Inflammatory macrophage (primary cell): ENCODE measurements at places on chromosomes 4 and X.

DNA sequence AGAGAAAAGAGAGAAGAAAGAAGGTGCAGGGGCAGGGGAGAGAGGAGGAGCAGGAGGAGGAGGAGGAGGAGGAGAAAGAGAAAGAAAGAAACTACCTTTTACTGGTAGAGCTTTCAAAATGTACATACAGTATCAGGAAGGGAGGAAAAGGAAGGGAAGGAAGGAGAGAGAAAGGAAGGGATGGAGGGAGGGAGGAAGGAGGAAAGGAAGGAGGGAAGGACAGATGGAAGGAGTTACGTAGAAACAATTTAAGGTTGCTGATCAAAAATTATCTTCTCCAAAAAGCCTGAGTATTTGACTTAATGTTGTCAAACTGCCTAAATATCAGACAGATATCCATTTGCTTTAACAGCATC lies 13.4 kb downstream of the TBC1D9 start:
- no peak for DNase-seq

DNA sequence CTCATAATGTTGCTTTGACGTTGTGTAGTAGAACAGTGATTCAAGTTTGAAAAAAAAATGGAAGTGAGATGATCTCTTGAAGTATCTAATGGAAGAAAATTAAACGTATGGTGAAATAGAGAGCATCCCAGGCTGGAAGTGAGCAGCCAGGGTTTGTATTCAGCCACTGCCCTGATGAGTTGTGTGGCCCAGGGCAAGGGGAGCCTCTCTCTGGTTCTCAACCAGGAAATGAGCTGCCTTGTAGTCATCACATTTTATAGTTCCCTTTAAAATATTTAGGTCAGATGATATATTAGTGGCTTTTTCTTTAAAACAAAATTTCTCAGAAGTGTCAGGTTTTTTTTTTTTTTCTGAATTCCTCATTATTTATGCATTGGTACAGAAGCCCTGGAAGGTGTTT lies 150.3 kb downstream of the GPAT3 start:
- DNase-seq: no peak

DNA sequence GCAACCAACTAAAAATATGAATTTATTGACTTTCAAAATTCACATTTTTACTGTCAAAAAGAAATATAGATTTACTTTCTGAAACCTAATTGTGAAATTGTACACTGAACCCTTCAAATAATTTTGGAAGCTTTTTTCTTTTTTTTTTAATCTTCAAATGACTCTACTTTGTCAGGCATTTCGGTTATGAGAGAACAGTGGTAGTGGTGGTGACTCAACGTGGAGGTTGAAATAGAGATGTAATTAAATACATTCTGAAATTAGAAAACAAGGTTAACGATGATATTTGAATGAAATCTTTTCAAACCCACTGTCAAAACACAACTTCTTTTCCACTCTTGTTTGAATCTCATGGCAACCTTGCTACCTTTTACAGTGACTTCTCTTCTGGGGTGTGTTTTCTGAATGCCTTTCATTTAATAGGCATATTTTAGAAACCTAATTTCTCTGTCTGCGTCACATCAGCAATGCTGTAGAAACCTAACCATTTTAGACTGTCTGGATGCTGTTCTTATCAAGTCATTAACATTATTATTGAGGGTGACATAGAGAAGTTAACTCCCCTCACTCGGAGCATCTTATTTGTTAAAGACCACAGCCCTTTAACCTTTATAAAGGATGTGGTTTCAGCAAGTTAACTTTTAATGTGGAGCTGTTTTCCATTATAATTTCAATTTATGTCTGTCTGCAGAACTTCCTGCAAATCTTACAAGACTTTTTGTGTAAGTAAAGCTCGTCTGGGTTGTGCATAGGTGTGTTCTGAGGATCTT lies 136.8 kb downstream of the PCDH7 start:
- DNase-seq: no peak

GRCh38 chrX:3545901-3546300 lies 167.5 kb downstream of the PRKX start:
- no peak for DNase-seq

DNA sequence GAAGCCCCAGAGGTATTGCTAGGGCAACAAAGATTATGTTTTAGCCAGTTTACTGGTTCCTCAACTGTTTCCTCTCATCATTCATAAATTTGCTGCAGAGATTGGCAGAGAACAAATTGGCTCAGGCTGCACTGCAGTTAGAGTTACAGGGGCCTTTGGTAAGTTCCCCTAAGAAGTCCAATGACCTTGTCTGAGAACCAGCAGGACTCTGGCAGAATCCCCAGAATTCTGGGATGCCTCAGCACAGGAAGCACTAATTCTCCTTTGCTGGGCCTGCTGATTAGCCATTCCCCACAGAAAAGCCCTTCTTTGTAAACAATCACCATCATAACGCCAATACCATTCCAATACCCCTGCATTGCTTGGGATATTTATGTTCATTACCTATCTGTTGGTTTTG lies 151.3 kb downstream of the USP46 start:
- DNase-seq: no peak

GRCh38 chr4:186192066-186192612 lies 772 bp downstream of the CYP4V2 start:
- peak; percentile 65 for DNase-seq

DNA sequence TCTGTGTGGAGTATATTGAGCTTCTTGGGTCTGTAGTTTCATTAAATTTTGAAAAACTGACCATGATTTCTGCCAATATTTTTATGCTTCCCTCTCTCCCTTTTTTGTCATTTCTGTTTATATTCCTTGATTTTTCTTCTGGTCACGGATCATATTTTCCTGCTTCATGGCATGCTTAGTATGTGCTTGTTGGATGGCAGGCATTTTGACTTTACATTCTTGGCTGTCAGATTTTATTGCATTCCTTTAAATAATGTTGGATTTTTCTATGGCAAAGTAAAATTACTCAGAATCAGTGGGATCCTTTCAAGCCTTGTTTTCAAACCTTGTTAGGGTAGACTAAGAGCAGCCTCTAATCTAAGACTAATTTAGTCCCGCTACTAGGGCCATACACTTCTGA lies 531.8 kb downstream of the IL15 start:
- no peak for DNase-seq

GRCh38 chr4:128776794-128777216 lies 32.7 kb upstream of the JADE1 start:
- no peak for DNase-seq

- DNase-seq: no peak
These were observed 305.6 kb downstream of the DCHS2 start for GRCh38 chr4:154186035-154186434.

DNA sequence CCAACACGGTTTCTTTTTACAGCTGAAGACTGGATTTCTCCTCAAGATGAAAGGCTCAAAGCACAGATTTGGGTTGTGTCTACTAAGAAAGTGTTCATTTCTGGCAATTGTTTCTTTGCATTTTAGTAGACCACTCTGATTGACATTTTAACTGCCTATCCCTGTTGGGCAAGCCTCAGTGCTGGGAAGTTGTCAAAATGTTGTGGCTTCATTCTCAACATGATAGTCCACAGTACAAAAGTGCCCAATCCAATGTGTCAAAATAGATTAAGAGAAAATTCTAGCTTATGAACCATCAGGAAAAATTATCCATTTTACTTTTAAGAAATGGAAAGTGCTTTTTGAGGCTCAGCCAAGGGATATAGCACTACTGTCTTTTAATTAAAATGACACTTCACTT lies 323.9 kb upstream of the PRPS2 start:
- no peak for DNase-seq

DNA sequence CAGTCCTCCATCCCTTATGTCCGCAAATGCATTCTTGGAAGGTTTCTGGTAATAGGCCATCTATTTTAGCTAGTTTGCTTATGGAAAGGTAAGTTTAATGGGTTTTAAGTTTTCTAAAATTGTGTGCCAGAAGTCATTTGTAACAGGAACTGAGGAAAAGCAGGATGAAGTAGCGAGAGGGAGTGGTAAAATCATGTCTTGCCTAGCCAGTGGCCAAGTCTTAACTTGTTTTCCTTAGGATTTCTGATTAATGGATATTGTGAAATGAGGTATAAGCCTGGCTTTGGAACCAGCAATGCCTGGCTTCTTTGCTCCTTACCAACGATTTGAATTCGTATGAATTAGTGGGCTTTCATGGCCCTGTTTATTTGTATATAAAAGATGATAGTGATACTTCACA lies 7.3 kb downstream of the SEC24B start:
- no peak for DNase-seq

- no peak for DNase-seq
These were observed 467.0 kb upstream of the CTSO start for GRCh38 chr4:156420623-156421022.

DNA sequence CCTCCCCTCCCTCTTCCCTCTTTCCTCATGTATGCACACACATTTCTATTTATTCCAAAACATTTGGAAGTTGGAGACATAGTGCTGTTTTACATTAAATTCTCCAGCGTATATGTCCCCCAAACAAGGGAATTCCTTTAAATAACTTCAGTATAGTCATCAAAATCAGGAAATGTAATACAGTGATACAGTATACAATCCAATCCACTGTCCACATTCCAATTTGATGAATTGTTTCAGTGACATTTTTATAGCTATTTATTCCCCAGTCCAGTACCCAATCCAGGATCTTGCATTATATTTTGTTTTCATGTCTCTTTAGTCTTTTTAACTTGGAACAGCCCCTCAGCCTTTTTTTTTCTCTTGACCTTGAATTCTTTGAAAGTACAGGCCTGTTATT lies 233.0 kb downstream of the DKK2 start:
- DNase-seq: no peak

DNA sequence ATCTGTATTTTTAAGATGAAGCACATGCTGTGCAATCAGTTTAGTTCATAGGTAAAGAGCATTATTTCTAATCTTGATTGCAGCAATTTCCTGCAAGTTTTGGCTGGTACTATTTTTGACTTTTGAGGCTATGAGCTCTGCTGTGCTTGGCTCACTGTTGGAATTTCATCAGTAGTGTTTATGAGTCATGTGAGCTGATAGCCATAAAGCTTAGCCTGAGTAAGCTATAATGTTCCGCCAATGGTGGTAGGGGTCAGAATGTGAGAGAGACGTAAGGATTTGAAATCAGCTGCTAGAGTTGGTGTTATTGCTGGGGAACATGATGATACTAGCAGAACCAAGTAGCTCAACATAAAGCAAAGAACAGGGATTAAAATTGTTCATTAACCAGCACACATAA lies 590.9 kb upstream of the GNPDA2 start:
- DNase-seq: no peak

GRCh38 chr4:183872531-183872930 lies 32.6 kb upstream of the STOX2 start:
- DNase-seq: no peak

DNA sequence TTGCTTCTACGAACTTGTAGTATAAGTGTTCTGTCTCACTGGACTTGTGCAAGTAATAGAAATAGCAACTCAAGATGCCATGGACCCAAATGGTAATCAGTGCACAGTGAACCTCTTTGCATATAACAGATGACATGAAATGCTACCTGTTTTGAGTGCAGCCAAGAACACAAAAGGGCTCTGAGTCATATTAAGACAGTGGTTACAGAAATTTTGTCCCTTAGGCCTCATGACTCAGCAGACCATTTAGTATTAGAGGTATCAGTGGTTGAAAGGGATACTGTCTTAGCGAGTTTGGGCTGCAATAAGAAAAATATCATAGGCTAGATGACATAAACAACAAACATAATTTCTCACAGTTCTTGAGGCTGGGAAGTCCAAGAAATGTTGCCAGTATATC lies 502.9 kb upstream of the PCDH10 start:
- no peak for DNase-seq

GRCh38 chr4:90064196-90064595 lies 63.0 kb upstream of the CCSER1 start:
- DNase-seq: no peak

DNA sequence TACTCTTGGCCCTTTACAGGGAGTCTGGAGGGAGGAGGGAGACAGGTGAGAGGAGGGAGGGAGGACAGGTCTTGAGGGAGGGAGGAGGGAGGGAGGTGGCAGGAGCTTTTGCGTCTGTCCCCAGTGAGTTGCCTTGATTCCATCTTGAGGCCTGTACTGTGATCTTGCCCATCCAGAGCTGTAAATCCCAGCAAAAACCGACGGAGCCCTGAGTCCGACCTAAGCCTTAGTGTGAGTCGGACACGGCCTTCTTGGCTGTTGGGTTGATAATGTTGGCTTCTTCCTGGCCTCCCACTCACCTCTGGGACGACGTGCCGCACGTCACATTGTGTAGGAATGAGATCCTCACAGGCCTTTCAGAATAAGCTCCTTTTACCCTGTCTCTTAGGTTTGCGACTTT lies 72.5 kb downstream of the RGS12 start:
- no peak for DNase-seq

GRCh38 chr4:173514641-173515217 lies 15.3 kb downstream of the HAND2 start:
- DNase-seq: no peak

DNA sequence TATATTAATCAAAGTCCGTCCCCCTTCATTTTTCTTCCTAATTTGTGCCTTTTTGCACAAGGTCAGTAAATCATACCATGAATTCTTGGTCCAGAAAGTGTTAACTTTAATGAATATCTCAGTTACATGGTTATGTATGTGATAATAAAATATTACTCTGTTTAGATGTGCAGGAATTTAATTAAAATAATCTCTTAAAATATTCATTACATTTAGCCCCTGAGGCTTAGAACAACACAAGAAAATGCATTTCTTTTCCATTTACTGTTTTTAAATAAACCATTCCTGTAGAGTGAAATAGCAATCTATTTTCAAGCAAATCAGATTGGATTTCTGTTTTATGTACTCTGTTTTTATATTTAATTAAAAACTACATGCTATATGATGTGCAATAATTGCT lies 17.6 kb downstream of the MAB21L2 start:
- no peak for DNase-seq

DNA sequence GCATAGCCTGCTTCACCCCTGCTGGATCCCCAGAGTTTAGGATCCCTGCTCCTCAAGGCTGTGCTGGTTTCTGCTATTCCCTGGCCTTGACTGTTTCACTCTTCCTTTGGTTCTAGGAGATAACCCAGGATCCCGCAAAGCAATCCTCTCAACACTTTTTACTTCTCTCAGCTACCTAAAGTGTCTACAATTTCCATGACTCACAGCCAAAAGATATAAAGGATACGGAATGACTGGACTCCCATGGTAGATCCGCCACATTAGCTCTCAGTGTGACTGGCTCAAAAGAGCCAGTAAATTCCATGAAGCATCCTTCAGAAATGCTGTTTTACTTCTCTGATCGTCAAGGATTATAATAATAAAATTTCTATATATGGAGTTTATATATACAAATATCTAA lies 66.3 kb upstream of the TMEM164 start:
- no peak for DNase-seq

DNA sequence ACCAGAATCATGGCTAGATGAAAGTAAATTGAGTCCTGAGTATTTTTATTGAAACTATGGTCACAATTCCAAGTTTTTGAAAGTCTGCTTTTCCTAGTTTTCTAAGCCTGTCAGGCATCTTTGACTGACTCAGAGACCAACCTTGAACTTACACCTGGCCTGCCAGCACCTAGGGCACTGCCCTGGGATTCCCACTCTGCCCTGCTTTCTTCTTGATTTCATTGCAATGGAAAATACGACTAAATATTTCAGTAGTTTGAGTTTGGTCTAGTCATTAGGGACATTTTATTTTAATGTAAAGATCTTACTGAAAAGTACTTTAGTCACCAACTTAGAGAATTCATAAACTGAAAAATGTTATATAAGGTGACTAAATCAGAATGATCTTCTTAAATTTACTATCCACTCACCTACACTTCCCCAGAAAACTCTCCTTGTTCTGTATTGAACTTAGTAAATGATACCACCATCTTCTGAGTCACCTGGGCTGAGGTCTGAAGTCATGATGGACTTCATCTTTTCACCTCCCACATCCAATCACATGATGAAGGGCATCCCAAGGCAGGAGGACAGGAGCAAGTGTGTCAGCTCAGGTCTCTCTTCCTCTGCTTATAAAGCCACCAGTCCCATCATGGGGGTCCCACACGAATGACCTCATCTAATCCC lies 11.6 kb upstream of the PYURF start:
- DNase-seq: no peak
